ENCODE measurements at places on chromosomes 13 and 19.

- DNase-seq: no peak
Measured at GRCh38 chr19:2253106-2254063, 2.8 kb downstream of the JSRP1 start.

GRCh38 chr13:34611671-34612070 is 330.4 kb upstream of the NBEA start:
- DNase-seq: peak; percentile 22

GRCh38 chr19:48680436-48681126 is 7.8 kb upstream of the NTN5 start:
- DNase-seq: no peak

DNA sequence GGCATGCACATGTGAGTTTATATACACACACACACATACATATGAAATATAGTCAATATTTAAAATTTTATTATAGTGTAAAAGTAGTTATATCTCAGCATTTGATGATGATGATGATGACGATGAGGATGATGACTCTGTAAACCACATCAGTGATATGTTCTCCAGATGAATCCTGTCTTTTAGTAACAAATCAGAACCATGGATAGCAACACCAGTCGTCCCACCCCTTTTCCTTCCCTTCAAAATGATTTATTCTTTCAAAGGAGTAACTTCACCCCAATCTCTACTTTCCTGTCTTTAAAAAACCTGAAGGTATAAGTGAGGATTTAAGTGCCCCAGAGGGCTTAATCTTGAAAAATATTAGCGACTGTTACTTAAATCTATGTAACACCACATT is 74.1 kb downstream of the DCLK1 start:
- DNase-seq: peak; percentile 35

GRCh38 chr13:98452851-98453843 is 123.8 kb downstream of the STK24 start:
- DNase-seq: no peak

GRCh38 chr13:21326155-21327031 is 132.7 kb downstream of the ZDHHC20 start:
- DNase-seq: peak; percentile 34

DNA sequence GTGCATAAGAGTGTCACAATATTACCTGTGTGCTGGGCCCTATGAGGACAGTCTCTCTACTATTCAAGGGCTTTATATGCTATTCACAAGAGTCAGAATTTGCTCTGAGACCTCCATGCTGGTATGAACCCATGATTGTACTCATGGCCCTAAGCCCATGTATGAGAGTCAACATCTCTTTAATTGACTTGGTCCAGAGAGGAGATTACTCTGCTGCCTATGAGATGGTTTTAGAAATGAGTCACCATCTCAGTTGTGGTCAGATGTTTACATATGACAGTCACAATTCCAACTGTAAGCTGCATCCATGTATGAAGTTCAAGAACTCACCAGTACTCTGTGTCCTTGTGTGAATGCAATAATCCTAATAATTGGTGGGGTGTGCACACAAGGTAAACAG is 19.9 kb upstream of the ZNF208 start:
- no peak for DNase-seq

- DNase-seq: peak; percentile 16
Measured at GRCh38 chr19:4722671-4723594, 709 bp downstream of the DPP9 start.

DNA sequence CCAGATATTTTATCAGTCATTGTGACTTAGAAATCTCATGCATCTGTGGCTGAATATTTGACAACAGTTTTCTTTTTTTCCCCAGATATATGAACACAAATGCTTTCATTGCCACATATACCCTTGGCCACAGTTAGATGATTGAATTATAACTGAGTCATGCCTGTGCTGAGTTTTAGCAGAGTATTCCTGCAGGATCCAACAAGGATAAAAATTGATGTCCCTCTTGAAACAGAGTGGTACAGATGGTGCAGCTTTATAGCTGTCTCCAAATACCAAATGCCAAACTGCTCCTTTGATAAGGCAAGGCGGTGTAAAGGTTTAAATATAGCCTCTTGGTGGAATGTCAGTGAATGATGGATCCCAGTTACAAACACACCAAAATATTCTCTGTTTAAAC is 428.5 kb downstream of the GPC6 start:
- DNase-seq: peak; percentile 19

DNA sequence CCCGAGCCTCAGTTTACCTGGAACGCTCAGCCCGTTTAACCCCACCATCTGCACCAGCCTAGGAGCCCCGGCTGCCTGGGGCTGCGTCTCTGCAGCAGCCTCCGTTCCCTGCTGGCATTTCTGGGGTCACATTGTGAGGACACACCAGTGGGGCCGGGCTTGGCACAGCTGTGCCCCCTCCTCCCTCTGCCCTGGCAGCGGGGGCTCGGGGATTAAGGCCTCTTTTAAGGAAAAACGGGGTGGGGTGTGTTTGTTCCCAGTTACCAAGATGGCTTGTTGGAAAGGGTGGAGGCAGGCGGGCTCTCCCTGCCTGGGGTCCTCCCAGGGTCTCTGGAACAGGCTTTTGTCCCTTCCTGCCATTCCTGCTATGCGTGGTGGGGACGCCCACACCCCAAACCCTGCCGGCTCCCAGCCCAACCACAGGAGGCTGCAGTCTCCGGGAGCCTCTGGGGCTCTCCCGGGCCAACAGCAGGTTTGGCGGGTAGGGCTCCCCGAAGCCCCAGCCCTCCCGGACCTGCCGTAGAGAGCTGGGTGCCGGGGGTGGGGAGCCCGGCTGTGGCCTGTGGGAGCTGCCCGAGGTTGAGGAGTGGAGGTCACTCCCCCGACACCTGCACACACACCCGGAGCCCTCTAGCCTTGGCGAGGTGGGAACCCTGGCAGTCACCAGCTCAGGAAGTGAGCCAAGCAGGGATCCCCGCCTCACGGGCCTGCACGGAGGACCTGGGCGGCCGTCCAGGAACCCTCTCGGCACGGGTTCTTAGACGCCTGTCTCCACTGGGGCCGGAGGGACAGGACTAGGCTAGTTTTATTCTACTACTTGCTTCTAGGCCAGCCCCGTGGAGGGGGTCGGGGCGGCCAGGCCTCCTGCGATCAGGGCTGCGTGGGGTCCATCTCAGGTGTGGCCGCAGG is 36.9 kb downstream of the GADD45B start:
- no peak for DNase-seq

GRCh38 chr13:46595885-46596275 is 42.9 kb downstream of the LRCH1 start:
- DNase-seq: no peak

GRCh38 chr19:48989701-48990291 is 3.3 kb downstream of the GYS1 start:
- no peak for DNase-seq

DNA sequence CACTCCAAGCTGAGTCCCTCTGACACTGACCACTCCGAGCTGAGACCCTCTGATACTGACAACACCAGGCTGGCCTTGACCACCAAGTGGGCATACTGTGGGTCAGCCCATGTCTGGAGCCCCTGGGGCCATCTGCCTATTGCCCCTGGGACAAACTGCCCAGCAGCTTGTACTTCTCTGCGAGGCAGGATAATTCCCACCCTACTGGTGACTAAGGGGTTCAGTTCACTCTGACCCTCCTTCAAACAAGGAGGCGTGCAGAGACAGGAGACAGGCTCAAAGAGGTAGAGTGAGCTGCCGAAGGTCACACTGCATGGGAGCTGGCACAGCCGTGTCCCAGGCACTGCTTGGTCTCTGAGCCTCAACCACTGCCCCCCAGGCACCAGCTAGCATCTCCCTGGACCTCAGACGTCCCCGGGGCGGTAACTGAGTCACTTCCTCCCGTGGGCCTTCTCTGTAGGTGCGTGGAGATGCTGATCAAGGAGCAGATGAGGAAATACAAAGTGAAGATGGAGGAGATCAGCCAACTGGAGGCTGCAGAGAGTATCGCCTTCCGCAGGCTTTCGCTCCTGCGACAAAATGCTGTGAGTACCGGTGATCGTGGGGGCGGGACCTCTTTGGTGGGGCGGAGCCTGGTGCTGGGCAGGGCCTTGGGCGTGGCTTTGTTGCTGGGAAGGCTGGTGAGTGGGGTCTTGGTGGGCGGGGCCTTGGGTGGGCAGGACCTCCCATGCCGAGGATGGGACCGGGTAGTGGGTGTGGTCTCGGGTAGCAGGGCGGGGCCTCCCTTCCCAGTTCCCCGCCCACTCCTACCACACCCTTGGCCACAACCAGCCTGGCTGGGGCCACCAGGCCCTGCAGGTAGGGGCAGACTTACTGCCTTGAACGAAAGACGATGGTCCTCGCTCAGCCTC is 5.8 kb upstream of the USE1 start:
- no peak for DNase-seq

DNA sequence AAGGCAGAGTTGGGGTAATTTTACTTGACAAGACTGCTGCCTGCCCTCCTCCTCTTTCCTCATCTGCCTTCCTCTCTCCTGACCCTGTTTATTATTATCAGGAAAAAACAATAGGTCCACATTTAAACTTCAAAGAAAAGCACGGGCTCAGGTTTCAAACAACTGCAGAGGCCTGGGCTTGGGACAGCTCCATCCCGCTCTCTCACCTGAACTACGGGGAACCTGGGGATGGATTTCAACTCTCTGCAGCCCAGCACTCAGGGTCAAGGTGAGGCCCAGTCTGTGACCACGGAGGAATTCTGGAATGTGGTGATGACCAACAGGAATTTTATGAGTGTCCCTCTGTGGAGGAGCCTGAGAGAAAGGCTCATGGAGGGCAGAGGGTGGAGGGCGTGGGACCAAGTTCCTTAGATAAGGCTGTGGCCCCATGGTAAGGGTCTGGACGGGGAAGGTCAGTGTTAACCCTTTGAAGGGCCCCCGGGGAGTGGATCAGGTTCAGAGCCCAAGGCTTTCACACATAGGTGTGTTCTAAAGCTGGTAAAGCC is 220.8 kb upstream of the MAB21L1 start:
- no peak for DNase-seq

GRCh38 chr13:93262729-93263345 is 36.2 kb downstream of the GPC6 start:
- DNase-seq: no peak

DNA sequence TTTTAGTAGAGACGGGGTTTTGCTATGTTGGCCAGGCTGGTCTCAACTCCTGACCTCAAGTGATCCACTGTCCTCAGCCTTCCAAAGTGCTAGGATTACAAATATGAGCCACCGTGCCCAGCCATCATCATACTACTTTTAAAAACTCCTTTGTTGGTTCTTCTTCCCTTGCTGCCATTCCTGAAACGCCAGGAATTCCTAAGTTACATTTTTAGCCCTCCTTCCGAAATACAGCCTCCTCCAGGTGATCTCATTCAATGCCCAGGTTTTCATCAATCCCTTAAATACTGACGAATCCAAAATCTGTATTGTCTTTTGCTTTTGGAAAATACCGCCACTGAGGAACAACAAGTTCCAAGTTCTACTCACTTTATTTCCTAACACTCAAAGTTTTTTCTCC is 25.3 kb upstream of the EBPL start:
- no peak for DNase-seq
